Temporal lobe (tissue), 4 donors: ENCODE measurements at places on chromosomes 7 and 10. TPM values are rescaled to one million over a fixed set of nuclear protein-coding genes. Genes with fewer than 3 reads are reported as not detected.

HECW1 gene
- total RNA-seq: 35.4 TPM

OIT3 gene
- total RNA-seq: 0.25 TPM

SVOPL gene
- total RNA-seq: 0.25 TPM

PLXNA4 gene
- 89.2 TPM for total RNA-seq

SPDYE2B gene
- not detected for total RNA-seq

MEOX2 gene
- 0.25 TPM for total RNA-seq

GJD4 gene
- total RNA-seq: not detected

SPDYE16 gene
- 0.25 TPM for total RNA-seq

AVPI1 gene
- total RNA-seq: 2.2 TPM

XPNPEP1 gene
- total RNA-seq: 55.3 TPM

SMIM30 gene
- 15.7 TPM for total RNA-seq

COMMD3 gene
- 46.5 TPM for total RNA-seq

CASTOR2 gene
- total RNA-seq: 33.9 TPM

ST8SIA6 gene
- total RNA-seq: 4.7 TPM

ALOX5 gene
- 0.98 TPM for total RNA-seq

NME8 gene
- not detected for total RNA-seq

LEP gene
- total RNA-seq: not detected

LRIT1 gene
- total RNA-seq: not detected

TRIM50 gene
- not detected for total RNA-seq

ADIRF gene
- 0.98 TPM for total RNA-seq

GALNT17 gene
- total RNA-seq: 26.3 TPM

CYP3A4 gene
- total RNA-seq: not detected

ICA1 gene
- 20.4 TPM for total RNA-seq

CXCL12 gene
- 15.0 TPM for total RNA-seq

CHRM2 gene
- 6.4 TPM for total RNA-seq

TSC22D4 gene
- total RNA-seq: 8.4 TPM

OR9A2 gene
- total RNA-seq: 0.49 TPM

MICU1 gene
- 63.9 TPM for total RNA-seq

CADPS2 gene
- 3.2 TPM for total RNA-seq

MYPN gene
- not detected for total RNA-seq

SMO gene
- total RNA-seq: 7.4 TPM

OGA gene
- 328 TPM for total RNA-seq

METTL27 gene
- 0.49 TPM for total RNA-seq

MTERF1 gene
- 16.7 TPM for total RNA-seq

SLC39A12 gene
- 2.2 TPM for total RNA-seq

CUX1 gene
- total RNA-seq: 28.8 TPM

PNLIPRP2 gene
- total RNA-seq: not detected

GPR85 gene
- 131 TPM for total RNA-seq

CEP55 gene
- 1.7 TPM for total RNA-seq

SPAM1 gene
- total RNA-seq: not detected

ADAM8 gene
- total RNA-seq: 0.98 TPM

BMPER gene
- 3.4 TPM for total RNA-seq

ZNF3 gene
- total RNA-seq: 32.9 TPM

WNT8B gene
- not detected for total RNA-seq

CYP2C19 gene
- 0.25 TPM for total RNA-seq

NKX1-2 gene
- total RNA-seq: 0.25 TPM

HTR5A gene
- 1.2 TPM for total RNA-seq

TSPAN15 gene
- 3.7 TPM for total RNA-seq

GFRA1 gene
- 8.6 TPM for total RNA-seq

CALCR gene
- not detected for total RNA-seq

ADAM12 gene
- 6.1 TPM for total RNA-seq

OR2A5 gene
- not detected for total RNA-seq

MLXIPL gene
- total RNA-seq: not detected

MYL7 gene
- total RNA-seq: 0.25 TPM

FXYD4 gene
- not detected for total RNA-seq
